Peyer's patch (tissue), 4 donors: ENCODE measurements at places on chromosomes 7 and 10. TPM values are rescaled to one million over a fixed set of nuclear protein-coding genes. Genes with fewer than 3 reads are reported as not detected.

The APBB1IP gene
- total RNA-seq = 3.3 TPM

The OPALIN gene
- total RNA-seq = not detected

The PRRT4 gene
- total RNA-seq = 0.66 TPM

The ADK gene
- 12.9 TPM for total RNA-seq

The PHKG1 gene
- total RNA-seq = 4.3 TPM

The FAM25C gene
- not detected for total RNA-seq

The SCART1 gene
- 12.4 TPM for total RNA-seq
